NCI-H774 (cell line): ENCODE measurements at places on chromosomes 13 and 19.

DNA sequence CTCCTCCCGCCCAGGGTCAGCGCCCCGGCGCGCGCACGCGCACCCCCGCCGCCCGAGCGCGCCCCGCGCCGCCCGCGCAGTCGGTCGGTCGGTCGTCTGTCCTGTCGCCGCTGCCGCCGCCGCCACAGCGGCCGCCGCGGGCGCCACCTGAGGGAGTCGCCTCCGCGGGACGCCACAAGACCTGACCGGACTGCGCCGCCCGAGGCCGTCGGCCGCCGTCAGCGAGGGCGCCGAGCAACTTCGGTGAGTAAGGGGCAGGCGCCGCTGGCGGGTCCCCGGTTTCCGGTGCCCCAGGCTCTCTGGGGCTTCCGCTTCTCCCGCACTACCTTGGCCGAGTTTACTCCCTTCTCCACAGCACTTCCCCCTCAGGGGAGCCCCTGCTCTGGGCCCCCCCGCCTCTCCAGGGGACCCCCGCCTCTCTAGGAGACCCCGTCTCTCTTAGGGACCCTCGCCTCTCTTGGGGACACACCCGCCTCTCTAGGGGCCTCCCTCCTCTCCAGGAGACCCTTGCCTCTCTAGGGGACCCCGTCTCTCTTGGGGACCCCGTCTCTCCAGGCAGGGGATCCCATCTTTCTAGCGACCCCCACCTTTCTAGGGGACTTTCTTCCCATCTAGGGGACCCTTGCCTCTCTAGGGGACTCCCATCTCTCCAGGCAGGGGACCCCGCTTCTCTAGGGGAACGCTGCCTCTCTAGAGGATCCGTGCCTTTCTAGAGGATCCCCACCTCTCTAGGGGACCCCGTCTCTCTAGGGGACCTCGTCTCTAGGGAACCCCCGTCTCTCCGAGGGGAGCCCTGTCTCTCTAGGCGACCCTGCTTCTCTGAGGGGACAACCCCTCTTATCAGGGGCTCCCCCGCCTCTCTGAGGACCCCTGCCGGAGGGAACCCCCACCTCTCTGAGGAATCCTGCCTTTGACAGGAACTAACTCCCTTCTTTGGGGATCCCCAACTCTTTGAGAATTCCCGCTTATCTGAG is 19.3 kb upstream of the GATAD2A start:
- DNase-seq = no peak

DNA sequence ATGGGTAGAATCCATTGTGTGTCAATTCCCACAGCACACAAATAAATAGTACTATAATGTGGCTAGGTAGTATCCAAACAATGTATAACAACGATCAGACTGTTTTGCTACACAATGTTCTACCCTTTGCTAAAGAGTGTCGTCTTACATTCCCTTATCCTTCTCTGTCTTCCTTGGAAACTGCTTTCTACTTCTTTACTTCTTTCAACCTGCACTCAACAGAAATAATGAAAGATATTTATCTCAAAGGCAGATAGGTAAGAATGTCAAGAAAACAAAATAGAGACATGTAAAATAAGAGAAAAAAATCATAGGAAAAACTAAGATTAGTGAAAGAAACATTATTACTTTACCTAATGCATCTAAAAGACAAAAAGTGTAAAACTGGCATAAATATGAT is 814.7 kb downstream of the PCDH9 start:
- DNase-seq = no peak

DNA sequence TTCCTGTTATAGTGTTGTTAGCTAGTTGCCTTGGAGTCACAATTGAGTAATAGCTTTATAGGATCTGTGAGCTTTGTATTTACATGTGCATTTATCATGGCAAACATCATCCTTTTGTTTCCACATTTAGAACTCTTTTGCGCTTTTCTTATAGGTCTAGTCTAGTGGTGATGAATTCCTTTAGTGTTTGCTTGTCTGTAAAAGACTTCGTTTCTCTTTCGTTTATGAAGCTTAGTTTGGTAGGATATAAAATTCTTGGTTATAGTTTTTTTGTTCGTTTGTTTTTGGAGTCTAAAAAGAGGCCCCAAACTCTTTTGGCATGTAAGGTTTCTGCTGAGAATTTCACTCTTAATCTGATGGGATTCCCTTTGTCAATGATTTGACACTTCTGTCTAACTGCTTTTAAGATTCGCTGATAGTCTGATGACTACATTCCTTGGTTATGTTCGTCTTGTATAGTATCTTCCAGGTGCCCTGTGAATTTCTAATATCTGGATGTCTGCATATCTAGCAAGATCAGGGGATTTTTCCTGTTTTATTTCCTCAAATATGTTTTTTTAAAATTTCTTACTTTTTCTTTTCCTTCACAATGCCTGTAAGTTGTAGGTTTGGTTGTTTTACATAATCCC is 20.2 kb downstream of the DNAJC3 start:
- no peak for DNase-seq

- no peak for DNase-seq
Measured at GRCh38 chr13:34730961-34731360, 211.1 kb upstream of the NBEA start.

DNA sequence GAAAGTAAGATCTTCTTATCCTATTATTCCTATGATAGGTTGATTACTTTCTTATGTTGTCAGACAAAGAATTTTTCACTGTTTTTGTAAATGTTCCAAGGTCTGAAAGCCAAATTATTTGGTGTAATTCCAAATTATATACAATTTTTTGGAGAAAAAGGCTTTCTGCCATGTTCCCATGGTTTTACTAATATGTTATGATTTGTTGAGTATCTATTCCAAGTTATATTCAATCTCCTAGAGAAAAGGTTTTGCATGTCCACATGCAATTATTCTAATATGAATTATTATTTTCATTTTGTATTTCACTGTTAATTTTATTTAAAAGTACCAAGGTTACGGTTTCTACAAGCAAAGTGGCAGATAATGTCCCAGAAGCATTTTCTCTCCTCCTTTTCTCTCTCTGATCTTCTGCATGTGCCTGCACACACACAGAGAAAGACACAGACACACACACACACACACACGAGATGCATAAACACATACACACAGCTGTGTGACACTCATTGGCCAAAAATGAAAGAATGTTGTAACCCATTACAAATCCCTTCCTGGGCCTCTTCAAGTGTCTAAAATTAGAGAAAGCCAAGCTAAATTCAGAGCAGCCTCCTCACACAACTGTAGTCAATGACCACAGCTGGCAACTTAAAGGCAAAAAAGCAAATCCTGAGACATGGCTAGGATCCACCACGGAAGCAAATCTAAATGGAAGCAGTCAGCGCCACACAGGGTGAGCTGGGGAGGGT is 621.0 kb downstream of the EFNB2 start:
- no peak for DNase-seq

GRCh38 chr19:41426952-41427646 is at the start of gene B3GNT8:
Gene B3GNT8 (minus strand): TSS chr19:41427374. CDS start chr19:41426778, 596 bp downstream.
- DNase-seq = no peak

DNA sequence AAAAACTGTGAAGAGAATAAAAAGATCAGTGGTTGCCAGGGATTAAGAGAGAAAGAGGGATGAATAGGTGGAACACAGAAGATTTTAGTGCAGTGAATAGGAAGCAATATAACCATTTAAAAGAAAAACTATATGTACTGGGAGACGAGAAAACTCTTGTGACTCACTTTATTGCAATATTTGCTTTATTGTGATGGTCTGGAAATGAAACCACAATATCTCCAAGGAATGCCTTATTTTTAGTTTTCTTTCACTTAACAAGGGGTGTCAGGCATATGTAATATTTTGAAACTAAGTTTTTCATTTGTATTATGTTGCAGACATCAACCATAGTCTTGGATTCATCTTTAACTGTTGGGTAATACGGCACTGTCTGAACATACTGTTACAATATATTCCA is 1308.2 kb downstream of the PCDH9 start:
- DNase-seq = no peak

DNA sequence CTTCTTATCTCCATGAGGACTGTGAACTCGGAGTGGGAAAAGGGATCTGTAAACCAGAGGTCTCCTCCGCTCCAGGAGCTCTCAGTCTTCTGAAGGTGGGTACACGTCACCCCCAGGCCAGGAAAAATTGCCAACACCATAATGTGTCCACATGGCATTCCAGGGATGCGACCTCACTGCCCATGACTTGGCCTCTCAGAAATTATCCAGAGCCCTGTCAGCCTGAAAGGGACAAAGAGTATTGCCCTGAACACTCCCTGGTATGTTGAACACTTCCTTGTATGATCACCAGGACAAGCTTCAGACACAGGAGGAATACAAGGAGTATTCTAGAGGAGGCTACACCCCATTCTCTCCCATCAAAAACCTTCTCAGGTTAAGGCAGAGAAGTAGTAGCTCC is 81.0 kb upstream of the SLC7A1 start:
- no peak for DNase-seq

DNA sequence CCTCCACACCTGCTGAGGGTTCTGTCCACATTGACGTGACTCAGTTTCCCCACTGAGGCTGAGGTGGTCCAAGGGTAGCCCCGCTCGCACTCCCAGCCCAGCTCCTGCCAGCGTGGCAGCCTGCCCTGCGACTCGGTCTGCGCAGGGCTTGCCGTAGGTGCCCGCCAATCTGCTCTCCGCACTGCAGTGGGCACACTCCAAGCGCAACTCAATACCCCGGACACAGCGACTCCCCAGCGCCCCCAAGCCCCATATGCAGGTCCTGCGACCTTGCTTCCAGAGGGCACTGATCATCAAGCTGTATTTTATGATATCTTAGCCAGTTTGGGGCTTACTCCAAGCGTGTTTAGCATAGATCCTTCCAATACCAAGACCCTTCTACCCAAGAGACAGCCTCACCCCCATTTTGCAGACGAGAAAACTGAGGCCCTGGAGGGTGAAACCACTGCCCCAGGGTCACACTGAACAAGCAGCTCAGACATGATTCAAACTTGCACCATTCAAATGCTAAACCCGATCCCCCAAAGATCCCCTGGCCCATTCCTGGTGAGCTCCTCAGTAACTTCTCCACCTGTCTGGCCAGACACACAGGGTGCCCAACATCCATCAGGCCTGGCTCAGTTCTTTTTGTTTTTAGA is 13.5 kb downstream of the PTPRS start:
- no peak for DNase-seq

DNA sequence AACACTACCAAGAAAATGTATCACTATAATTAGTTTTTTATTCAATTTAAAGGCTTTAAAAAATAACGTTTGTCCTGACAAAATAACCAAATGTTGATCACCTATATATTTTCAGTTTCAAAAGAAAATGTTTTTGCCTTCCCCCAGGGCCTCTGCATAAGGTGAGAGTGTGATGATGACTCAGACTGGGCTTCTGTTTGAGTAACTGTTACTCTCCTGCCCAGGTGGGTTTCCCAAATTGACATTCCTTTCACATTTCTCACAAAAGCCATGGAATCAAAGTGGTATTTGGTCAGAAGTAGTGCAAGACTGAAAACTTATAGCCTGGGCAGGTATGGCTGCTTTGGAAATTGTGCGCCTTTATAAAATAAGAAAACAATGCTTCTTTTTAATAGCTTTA is 180.6 kb downstream of the COG6 start:
- DNase-seq = no peak

DNA sequence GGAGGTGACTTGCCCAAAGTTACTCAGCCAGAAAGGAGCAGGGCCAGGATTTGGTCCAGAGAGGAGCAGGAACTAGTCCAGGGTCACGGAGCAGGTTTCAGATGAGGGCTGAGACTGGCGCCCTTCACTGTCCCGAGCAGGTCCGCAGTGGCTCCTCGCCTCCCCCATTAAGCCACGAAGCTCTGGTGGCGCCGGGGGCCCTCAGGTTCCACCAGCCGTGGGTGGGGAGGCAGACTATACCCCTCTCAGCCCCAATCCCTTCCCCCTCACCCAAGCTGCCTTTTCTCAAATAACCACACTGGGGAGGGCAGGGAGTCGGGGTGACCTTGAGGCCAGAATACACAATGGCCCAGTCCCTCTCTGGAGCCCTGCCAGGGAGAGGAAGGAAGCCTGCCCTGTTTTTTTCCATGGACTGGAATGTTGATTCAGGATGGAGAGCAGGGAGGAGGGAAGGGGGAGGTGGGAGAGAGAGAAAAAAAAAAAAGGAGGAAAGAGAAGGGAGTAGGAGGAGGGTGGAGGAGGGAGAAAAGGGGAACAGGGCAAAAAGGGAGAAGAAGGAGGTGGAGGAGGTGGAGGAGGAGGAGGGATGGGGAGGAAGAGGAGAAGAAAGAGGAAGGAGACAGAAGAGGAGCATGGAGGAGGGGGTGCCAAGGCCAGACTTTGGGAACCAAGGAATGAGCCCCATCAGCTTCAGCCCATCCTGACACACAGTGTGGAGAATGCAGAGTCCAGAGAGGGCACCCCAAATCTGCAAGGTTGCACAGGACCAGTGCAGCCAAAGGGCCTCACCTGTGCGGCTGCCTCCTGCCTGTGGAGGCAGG is 19.7 kb downstream of the CEACAM16 start:
- peak; percentile 1 for DNase-seq

GRCh38 chr19:14061081-14061749 is 661 bp downstream of the PALM3 start:
- DNase-seq = no peak

DNA sequence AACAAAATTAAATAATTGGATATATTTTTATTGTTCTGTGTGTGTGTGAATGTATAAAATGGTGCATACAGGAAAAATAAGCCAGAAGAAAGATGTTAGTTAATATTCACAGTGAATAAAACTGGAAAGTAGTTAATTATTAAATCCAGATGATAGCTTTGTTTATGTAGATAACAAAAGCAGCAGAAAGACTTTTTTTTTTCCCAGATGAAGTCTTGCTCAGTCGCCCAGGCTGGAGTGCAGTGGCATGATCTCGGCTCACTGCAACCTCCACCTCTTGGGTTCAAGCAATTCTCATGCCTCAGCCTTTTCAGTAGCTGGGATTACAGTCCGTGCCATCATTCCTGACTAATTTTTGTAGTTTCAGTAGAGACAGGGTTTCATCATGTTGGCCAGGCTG is 140.1 kb downstream of the ZNF486 start:
- no peak for DNase-seq

GRCh38 chr19:44303976-44304568 is 753 bp downstream of the ZNF235 start:
- no peak for DNase-seq

DNA sequence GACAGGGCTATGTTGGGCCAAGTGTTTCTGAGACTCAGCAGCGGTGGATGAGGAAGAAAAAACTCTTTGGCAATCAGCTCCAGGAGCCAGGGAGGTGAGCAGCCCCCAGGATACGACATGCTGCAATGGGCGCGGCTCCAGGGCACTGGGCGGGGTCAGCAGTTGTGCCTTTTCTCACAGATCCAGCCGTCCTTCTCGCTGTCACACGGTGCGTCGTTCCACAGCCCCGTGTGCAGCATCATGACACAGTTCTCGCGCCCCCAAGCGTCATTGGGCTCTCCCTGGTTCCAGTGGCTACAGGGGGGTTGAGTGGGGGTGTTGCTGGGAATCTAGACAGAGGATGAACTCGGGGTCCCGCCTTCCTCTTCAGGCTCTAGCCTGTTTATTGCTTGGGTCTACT is 2.7 kb downstream of the CLEC4G start:
- DNase-seq = no peak

DNA sequence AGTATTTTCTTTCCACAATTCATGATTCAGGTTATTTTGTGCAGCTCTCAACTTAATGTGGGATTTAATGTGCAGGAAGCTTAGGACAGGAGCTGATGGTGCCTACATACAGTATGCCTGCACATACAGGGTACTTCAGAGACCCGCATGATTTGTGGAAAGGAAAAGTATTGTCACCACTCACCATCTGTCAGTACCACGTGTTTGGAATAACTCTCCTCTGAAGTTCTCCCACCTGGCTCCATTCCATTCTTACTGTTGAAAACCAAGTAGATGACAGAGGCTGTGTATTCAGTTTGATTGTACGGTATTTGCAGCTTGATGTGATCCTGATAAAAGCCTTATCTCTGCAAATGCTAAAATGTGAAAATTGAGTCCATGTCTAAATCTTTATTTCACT is 85.7 kb downstream of the ZAR1L start:
- peak; percentile 14 for DNase-seq

- DNase-seq = no peak
Measured at GRCh38 chr13:32265726-32266125, 49.4 kb downstream of the ZAR1L start.
